Left renal pelvis (tissue), 4 donors: ENCODE measurements at places on chromosomes 1 and 21. TPM values are rescaled to one million over a fixed set of nuclear protein-coding genes. Genes with fewer than 3 reads are reported as not detected.

Gene DDAH1
- 153 TPM for polyA plus RNA-seq

GRCh38 chr1:202961220-202961880 is 3.2 kb upstream of the ADIPOR1 start:
- no peak for DNase-seq

GRCh38 chr1:161843156-161843555 is 77.0 kb downstream of the ATF6 start:
- DNase-seq: no peak

- DNase-seq: no peak
Observed at GRCh38 chr1:18516473-18516872, 35.7 kb downstream of the KLHDC7A start.

DNA sequence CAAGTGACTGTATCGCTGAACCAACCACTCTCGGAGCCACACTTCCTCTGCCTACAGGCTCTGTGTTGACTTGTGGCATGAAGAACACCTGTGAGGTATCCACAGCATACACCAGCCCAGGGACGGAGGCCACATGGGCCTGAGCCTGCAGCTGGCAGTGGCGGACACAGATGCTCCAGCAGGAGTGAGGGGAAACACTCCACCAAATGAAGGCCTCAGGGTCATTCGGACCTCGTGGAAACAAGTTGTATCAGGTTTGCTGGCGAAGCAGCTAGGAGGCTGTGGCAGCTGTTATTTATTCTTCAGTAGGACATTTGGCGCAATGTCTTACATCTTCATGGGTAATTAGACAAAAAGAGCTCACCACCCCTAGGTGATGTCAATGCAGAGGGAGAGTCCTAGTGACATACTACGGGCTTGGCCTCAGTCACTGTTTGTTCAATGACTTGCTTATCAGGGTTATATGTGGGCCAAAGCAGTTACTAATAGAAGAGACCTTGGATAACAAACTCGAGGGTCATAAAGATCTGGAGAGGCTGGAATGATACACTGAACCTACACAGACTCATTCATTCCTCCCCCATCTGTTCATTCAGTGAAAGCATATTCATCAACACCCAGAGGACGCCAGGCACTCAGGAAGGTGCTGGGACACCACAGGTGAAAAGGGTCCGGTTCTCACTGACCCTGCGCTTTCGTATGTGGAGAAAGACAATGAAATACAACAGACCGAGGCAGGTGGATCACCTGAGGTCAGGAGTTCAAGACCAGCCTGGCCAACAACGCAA is 11.6 kb upstream of the ETS2 start:
- DNase-seq: no peak

- no peak for DNase-seq
Observed at GRCh38 chr1:208071435-208072031, 160.6 kb upstream of the CD34 start.

DNA sequence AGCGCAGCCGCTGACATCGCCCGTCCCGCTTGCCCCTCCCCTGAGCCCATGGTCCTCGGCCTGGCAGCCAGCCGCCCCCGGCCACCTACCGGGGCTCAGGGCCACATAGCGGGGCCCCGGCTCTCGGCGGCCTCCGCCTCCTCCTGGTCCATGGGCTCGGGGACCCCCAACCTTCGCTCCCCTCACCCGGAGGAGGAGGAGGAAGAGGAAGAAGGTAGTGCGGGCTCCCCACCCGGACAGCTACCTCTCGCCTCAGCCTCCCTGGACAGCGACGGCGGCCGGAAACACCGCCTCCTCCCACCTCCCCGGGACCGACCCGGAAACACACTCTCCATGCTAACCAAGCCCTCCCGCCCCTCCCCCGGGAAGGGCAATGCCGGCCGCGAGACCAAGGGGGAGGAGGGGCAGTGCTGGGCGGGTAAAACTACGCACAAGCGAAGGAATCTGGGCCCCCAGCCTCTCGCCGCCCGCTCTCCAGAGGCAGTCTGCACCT is at the start of gene KIAA0319L:
Gene KIAA0319L, minus strand, starts transcription at position 286 of the 493 bp plus-strand sequence. CDS start 2,912 bp downstream, outside the sequence.
- no peak for DNase-seq

Gene C1orf141
- not detected for polyA plus RNA-seq

- DNase-seq: no peak
Observed at GRCh38 chr1:52444463-52444862, 40.1 kb downstream of the PRPF38A start.

GRCh38 chr1:88956003-88956402 is 36.4 kb downstream of the KYAT3 start:
- no peak for DNase-seq

GRCh38 chr1:181646710-181647109 is 163.4 kb downstream of the CACNA1E start:
- DNase-seq: no peak

Gene HRNR
- polyA plus RNA-seq: 0.93 TPM

DNA sequence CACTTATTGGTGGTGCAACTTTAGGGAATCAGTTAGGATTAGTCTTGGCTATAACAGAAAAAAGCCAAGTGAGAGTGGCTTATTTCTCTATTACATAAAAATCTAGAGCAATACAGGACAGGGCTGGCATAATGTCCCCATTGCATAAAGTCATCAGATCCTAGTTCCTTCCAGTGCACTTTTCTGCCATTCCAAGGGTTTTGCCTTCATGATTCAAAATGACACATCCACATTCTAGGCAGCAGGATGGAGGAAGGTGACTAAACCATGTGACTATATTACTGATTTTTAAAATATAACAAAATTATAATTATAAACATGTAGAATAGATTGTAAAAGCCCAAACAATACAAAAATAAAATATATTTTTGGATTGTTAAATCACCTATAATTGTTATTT is 18.8 kb downstream of the JUN start:
- no peak for DNase-seq

- DNase-seq: no peak
Observed at GRCh38 chr1:174032671-174033222, 10.6 kb upstream of the RC3H1 start.

GRCh38 chr1:243413431-243414151 is 157.8 kb downstream of the SDCCAG8 start:
- DNase-seq: no peak

Gene KRTAP19-1
- polyA plus RNA-seq: not detected
